ENCODE measurements at places on chromosomes 6 and 20. TPM values are rescaled to one million over a fixed set of nuclear protein-coding genes. Genes with fewer than 3 reads are reported as not detected.

The CALHM5 gene
- polyA plus RNA-seq = 5.5 TPM

The LY6G6F gene
- 1.2 TPM for polyA plus RNA-seq

The PTK6 gene
- 0.53 TPM for polyA plus RNA-seq

The ZNF165 gene
- polyA plus RNA-seq = 2.4 TPM

The MCCD1 gene
- 0.24 TPM for polyA plus RNA-seq

The TFAP2A gene
- 0.42 TPM for polyA plus RNA-seq

The HCRTR2 gene
- polyA plus RNA-seq = 0.09 TPM

The DAAM2 gene
- polyA plus RNA-seq = 28.8 TPM

The MCHR2 gene
- not detected for polyA plus RNA-seq

The MUCL3 gene
- polyA plus RNA-seq = 0.07 TPM

The C4B gene
- polyA plus RNA-seq = 19.8 TPM

The SOX4 gene
- polyA plus RNA-seq = 119 TPM

The ENPP5 gene
- polyA plus RNA-seq = 12.0 TPM

The TNF gene
- 0.23 TPM for polyA plus RNA-seq

The NMBR gene
- 0.20 TPM for polyA plus RNA-seq

The PRSS35 gene
- 73.4 TPM for polyA plus RNA-seq

The PNLDC1 gene
- polyA plus RNA-seq = 0.21 TPM

The REPS1 gene
- 83.9 TPM for polyA plus RNA-seq

The NFKBIL1 gene
- 18.8 TPM for polyA plus RNA-seq

The OR2H1 gene
- not detected for polyA plus RNA-seq

The SLC9A8 gene
- polyA plus RNA-seq = 10.4 TPM

The GRM4 gene
- 0.30 TPM for polyA plus RNA-seq

The NOX3 gene
- not detected for polyA plus RNA-seq

The VGLL2 gene
- not detected for polyA plus RNA-seq

The LCA5 gene
- 15.5 TPM for polyA plus RNA-seq

The APOBEC2 gene
- polyA plus RNA-seq = 0.58 TPM

The BMP2 gene
- polyA plus RNA-seq = 16.8 TPM

The MROH8 gene
- 7.0 TPM for polyA plus RNA-seq

The LPA gene
- polyA plus RNA-seq = 0.16 TPM

The SIM1 gene
- 0.13 TPM for polyA plus RNA-seq

The ECT2L gene
- polyA plus RNA-seq = 0.93 TPM

The NFKBIE gene
- 8.9 TPM for polyA plus RNA-seq

The CD93 gene
- 176 TPM for polyA plus RNA-seq

The ADGB gene
- polyA plus RNA-seq = 2.5 TPM

The ACTR5 gene
- 11.6 TPM for polyA plus RNA-seq

The MYLK4 gene
- 1.8 TPM for polyA plus RNA-seq

The HLA-DMB gene
- 12.0 TPM for polyA plus RNA-seq

The DEFB114 gene
- polyA plus RNA-seq = not detected

The ACTL10 gene
- polyA plus RNA-seq = 0.34 TPM

The MICA gene
- 13.2 TPM for polyA plus RNA-seq

The TCEA2 gene
- 73.9 TPM for polyA plus RNA-seq

The PDE10A gene
- polyA plus RNA-seq = 9.0 TPM

The TGM2 gene
- 92.4 TPM for polyA plus RNA-seq

The FOXC1 gene
- polyA plus RNA-seq = 1.1 TPM

The SLC2A10 gene
- polyA plus RNA-seq = 20.6 TPM

The SLC17A1 gene
- polyA plus RNA-seq = 0.27 TPM

The ARFGEF3 gene
- polyA plus RNA-seq = 7.5 TPM

The MYB gene
- polyA plus RNA-seq = 5.9 TPM

The TBXT gene
- polyA plus RNA-seq = not detected

The OR2H2 gene
- 0.14 TPM for polyA plus RNA-seq

The SLC16A10 gene
- polyA plus RNA-seq = 5.9 TPM

The PRIM2 gene
- 13.4 TPM for polyA plus RNA-seq

The MDFI gene
- 130 TPM for polyA plus RNA-seq

All from left lung (tissue), 14 donors.